ENCODE measurements at places on chromosomes 11 and 22.

DNA sequence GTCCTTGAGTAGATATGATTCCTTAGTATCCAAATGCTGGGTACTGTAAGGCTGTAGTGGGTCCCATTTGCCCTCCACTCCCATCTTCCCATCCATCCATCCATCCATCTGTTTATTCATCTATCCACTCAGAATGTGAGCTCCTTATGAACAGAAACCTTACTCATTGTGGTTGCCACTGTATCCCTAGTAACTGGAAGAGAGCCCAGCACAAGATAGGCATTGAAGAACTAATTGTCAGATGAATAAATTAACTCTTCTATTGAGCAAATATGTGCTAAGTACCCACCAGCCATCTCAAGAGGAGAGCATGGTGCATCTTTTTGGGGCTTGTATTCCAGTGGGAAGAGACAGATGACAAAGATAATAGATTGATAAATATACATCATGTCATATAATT lies 86.4 kb upstream of the SEZ6L start:
- no peak for DNase-seq

DNA sequence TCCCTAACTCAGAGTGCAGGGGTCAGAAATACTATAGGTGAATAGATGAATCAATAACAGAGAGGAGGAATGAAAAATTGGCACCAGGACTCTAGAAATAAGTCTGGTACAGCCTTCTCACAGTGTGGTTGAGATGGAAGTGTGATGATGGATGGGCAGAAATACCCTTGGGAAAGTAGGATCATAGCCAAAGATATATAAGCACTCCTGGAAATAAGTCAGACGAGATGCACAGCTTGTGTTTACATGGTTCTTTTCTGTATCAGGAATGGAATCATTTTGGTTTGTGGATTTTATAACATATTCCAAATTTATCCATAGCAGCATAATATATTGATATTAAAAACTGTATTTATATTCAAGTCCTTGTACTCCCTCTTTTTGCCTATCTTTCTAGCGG lies 33.5 kb upstream of the SEZ6L start:
- DNase-seq: no peak

GRCh38 chr11:43419460-43419859 lies 60.7 kb downstream of the TTC17 start:
- peak; percentile 21 for DNase-seq

- no peak for DNase-seq
Observed at GRCh38 chr22:19292458-19293230, 1.1 kb upstream of the CLTCL1 start.

DNA sequence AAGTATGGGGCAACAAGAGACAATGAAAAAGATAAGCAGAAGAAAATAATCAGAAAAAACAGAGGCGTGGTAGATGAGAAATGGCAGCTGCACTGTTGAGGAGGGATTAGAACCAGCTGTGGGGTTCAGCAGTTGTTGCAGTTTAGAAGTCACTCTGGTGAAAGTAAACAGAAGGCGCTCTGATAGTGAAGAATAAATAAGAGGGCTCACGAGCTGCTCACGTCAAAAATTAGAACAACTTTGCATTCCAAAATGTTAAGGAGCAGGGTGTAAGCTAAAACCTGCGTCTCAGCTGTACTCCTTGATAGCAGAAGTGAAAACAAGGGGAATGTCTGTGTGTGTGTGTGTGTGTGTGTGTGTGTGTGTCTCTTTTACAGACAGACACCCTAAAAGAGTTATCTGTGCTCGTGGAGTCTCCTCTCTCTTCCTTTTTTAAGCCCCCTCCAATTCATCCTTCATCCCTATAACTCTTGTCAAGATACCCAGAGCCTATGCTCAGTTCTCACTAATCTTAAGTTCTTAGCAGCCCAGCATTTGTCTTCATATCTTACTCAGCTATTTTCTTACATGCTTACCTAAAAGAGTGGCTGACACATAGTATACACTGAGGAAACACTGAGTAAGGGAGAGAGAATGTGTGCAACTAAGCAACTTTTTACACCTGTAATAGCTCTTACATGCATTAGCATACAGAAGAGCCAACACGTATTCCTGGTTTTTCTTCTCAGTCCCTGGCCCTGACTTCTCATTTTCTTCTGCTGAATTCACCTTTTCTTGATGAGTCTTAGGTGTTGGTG lies 8.9 kb downstream of the TTC17 start:
- DNase-seq: no peak

DNA sequence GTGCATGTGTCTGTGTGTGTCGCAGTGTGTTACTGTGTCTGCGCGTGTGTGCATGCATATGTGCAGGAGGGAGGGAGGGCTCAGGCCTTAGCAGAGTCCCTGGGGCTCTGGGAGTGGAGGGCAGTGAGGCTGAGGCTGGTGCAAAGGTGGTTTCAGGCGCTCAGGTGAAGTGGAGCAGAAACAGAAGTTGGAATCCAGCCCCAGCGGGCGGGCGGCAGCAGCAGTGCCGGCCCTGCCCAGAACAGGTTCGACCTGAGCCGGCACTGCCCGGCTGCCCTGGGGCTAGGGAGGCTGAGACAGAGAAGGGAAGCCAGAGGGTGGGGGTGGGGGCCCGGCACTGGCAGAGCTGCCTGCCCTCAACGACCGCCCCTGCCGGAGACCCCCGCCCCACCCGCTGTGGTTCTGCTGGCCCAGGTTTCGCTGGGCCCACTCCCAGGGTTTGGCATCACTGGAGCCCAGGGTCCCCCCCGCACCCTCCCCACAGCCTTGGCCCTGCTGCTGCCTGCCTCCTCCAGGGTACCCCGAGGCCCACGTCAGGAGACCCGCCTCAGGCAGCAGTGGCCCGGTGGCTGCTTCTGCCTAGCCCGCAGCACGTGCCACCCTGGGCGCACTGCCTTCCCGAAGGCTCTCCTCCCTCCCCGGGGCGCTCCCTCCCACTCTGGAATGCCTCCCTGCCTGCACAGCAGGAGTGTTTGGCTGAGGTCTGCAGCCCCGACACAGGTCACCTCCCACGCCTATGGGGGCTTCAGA lies 13.3 kb downstream of the ASCL2 start:
- no peak for DNase-seq

DNA sequence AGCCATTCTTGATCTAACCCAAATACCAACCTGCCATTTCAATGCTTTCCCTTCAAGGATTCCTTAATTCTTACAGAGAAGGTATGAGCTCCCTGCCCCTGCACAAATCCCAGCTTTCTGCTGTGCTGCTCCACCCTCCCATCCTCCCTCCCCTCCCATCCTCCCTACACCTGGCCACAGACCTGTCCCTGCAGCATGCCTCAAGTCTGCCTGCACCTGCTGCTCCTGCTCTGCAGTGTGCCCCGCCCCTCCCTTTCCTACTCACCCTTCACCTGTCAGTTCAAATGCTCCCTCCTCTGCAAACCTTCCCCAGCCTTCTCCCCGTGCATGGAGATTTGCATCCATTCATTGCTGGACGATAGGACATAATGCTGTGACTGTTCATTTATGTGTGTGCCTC lies 139.9 kb upstream of the NARS2 start:
- DNase-seq: no peak

DNA sequence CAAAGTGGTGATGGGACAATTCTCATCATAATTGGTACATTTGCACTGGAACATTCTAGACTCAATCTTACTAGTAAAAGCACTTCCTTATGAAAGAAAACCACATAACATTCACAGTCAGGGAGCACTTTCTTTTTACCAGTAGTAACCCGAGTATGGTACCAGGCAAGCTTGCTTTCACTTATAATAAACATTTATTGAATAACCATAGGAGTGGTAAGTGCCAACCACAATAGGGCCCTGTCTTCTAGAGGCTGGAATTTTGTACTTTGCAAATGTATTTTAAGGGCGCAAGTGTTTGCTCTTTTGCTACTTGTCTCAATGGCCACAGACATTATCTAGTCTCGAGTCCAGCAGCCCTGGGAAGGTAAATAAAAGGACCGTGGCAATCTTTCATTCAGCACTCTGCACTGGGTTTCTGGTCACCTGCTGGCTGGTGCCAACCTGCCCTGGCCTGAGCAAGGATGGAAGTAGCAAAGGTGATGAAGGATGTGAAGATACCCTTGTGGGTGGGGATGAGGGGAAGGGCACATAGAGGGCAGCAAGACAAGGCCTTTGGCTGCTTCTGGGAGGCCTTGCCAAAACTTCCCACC lies 24.2 kb downstream of the C22orf31 start:
- no peak for DNase-seq

DNA sequence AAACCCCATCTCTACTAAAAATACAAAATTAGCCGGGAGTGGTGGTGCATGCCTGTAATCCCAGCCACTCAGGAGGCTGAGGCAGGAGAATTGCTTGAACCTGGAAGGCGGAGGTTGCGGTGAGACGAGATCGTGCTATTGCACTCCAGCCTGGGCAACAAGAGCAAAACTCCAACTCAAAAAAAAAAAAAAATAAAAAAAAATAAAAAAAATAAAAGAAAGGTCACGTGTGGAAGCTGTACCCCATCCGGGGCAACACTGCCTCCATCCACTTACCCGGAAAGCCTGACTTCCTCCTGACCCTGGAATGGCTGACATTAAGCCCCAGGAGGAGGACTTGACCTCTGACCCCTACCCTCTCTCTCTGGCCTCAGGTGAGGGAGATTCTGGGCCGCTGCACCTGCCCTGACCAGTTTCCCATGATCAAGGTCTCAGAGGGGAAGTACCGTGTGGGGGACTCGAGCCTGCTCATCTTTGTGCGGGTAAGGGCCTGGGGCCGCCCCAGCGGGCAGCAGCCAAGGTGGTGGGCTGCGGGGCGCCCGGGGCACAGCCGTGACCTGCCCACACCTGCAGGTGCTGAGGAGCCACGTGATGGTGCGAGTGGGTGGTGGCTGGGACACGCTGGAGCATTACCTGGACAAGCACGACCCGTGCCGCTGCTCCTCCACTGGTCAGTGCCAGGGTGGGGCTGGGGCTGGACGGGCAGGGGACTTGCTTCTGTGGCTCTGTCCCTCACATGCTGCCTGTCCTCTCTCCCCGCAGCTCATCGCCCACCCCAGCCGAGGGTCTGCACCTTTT lies 3.8 kb downstream of the GAS2L1 start:
- DNase-seq: no peak

DNA sequence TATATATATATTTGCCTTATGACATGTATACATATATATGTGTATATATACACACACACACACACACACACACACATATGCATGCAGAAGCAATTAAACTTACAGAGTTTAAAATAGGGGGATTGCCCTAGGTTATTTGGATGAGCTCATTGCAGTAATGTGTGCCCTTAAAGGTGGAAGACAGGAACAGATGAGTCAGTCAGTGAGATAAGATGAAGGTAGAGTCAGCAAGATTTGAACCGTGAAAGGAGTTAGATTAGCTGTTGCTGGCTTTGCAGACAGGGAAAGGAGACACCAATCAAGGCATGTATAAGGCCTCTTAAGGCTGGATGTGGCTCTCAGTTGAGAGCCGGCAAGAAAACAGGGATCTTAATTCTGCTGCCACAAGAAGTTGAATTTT lies 902.4 kb upstream of the RAG2 start:
- no peak for DNase-seq

- peak; percentile 10 for DNase-seq
Observed at GRCh38 chr22:34111210-34111824, 191.0 kb upstream of the LARGE1 start.

DNA sequence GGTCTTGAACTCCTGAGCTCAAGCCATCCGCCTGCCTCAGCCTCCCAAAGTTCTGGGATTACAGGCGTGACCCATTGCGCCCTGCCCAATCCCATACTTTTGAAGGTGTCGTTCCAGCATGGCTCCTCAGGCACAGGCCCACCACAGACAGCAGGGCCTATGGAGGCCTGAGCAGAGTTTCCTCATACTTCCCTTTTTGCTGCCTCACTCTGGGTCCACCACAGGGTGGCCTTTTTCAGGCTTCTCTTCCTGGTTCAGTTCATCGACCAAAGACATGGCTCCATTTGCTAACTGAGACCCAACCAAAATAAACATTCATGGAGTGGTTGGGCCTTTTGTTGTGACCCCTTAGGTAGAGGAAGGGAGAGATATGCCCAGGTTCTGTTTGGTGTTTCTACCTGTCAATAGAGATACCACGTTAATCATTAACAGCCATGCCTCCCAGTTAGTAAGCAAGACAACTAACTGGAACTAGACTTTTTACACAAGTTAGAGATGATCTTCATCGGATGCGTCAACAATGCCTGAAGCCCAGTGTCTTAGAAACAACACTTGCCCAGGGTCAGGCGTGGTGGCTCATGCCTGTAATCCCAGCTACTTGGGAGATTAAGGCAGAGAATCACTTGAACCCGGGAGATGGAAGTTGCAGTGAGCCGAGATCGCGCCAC lies 35.1 kb downstream of the TRIOBP start:
- no peak for DNase-seq

DNA sequence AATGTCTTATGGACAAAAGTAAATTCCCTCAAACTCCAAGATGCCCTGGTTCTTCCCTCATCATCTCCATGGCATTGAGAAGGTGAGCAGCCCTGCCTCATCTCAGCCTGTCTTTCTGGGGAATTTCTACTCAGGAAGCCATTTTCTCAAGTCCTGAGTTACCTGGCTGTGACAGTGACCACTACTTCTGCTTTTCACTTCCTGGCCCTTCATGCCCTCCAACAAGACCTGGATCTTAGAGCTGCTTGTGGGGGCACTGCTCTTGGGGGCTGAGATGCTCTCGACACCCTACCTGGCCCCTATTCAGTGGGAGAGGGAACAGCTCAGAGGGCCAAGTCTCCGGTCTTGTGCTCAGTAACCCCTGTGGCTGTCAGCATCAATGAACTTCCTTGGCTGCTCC lies 5.5 kb upstream of the IGSF22 start:
- no peak for DNase-seq

DNA sequence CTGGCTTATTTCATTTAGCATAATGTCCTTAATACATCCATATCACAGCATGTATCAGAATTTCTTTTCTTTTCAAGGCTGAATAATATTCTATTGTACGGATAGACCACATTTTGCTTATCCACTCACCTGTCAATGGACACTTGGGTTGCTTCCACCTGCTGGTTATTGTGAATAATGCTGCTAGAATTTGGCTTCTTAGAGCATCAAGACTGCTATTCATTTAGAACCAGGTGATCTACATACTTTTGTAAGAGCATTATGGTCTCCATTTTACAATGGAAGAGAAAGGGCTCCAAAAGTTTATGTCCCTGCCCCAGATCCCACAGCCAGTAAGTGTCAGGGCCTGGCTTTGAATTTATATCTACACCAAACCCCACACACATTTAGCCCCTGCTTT lies 100.7 kb upstream of the CD82 start:
- no peak for DNase-seq

DNA sequence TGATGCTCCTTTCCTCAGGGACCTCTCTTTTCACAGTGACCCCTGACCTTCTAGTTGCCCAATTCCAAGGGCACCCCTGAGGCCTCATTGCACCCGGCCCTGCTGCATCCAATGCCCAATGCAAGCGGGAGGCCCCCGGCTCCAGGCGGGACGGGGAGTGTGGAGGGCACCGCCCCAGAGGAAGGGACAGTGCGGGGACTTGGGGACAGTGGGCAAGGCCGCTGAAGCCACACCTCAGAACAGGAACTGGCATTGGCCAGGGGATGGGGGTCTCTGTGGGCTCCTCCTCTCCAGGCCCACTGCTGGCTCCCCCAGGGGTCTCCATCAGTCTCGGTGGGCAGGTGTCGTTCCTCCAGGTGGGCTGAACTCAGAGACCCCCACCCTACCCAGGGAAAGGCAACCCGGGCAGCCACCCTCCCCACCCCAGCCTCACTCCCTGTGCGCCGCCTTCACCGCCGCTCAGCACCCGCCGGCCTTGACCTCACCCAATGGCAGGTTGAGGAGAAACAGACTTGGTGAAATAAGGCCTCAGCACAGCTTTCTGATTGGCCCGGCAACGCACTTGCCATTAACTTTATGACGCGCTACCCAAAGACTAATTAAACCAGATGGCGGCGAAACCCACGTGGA lies 1312.0 kb downstream of the BRD1 start:
- no peak for DNase-seq

GRCh38 chr11:61082062-61082870 lies 20.0 kb upstream of the CD5 start:
- DNase-seq: no peak

All from stimulated activated CD4-positive, alpha-beta T cell treated with anti-CD3 and anti-CD28 coated beads, Interleukin-2, amount 100 ng/mL, for 24 hours (primary cell).